ENCODE measurements at places on chromosomes 11 and 22.

GRCh38 chr22:46346680-46347405 is 11.3 kb downstream of the TRMU start:
- DNase-seq = no peak

DNA sequence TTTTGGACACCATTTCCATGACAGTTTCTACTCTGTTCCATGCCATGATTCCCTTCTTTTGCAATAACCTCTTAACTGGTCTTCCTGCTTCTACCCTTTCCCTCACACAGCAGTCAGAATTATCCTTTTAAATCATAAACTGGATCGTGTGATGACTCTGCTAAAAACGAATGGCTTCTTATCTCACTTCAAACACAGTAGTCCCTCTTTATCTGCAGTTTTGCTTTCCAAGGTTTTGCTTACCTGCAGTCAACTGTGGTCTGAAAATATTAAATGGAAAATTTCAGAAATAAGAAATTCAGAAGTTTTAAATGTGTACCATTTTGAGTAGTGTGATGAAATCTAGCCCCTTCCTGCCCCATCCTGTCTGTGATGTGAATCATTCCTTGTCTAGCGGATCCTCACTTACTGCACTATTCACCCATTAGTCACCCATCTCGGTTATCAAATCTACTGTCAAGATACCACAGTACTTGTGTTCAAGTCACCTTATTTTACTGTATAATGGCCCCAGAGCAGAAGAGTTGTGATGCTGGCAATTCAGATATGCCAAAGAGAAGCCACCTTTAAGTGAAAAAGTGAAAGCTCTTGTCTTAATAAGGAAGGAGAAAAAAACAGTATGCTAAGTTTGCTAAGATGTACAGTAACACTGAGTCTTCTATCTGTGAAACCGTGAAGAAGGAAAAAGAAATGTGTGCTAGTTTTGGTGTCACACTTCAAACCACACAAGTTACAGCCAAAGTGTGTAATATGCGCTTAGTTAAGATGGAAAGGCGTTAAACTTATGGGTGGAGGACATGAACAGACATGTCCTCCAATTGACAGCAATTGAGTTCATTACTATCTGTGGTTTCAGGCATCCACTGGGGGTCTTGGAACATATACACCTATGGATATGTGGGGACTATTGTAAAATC is 283.0 kb downstream of the DDX10 start:
- no peak for DNase-seq

GRCh38 chr11:3637201-3637600 is 4.6 kb downstream of the ART5 start:
- DNase-seq = no peak

GRCh38 chr11:110074499-110074898 is 18.7 kb upstream of the ZC3H12C start:
- no peak for DNase-seq

GRCh38 chr11:33379947-33380346 is 122.8 kb downstream of the HIPK3 start:
- no peak for DNase-seq

DNA sequence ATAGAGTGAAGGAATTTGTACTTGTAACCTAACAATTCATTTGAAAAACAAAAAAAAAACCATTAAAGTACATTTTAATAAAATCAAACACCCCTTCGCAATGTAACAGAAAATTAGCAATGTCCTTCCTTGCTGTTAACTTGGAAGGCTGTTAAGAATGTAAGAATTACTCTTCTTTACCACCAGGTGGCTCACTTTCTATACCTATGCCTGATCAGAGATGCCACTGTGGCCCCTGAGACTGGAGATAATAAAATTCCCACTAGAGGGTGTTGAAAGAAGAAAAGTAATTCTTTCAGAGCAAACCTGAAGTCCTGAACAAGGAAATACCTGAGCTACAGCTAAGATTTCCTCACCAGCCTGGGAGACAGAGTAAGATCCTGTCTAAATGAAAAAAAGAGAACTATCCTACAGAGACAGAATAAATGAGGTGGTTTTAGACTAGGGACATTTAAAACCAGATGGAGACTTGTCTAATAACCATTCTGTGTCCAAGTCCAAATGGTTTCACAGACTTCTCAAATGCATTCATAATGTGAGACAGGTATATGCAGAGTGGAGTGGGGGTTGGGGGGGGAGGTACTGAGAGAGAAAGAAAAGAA is 1089.3 kb downstream of the FAM181B start:
- no peak for DNase-seq

Measured in stimulated activated CD4-positive, alpha-beta T cell treated with anti-CD3 and anti-CD28 coated beads, TNF-alpha, amount 100 ng/mL, for 1 hour (primary cell).